ENCODE measurements at places on chromosomes 3 and 15.

DNA sequence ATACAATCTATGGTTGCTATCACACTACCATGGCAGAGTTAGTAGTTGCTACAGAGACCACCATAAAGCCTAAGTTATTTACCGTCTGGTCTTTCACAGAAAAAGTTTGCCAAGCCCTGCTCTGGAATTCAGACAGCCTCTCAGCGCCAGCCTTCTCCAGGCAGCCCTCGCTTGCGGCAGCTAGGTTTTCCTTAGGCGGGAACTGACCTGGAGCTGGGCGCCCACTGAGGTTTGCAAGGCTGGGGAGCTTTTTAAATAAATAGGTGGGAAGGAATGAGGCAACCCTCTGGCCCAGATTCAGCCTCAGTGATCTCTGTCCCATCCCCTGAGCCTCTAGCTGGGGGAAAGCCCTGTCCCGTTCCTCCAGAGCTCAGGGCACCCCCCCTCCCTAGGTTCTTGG is 1.2 kb downstream of the CTSH start:
- DNase-seq: no peak

- DNase-seq: no peak
These were observed 255.0 kb upstream of the ROPN1 start for GRCh38 chr3:124246949-124247348.

GRCh38 chr15:91021516-91022074 is 799 bp downstream of the VPS33B start:
- DNase-seq: no peak

GRCh38 chr15:47726399-47726823 is 9.1 kb downstream of the SEMA6D start:
- DNase-seq: no peak

- DNase-seq: no peak
These were observed 254.3 kb downstream of the TLE3 start for GRCh38 chr15:69843276-69843899.

DNA sequence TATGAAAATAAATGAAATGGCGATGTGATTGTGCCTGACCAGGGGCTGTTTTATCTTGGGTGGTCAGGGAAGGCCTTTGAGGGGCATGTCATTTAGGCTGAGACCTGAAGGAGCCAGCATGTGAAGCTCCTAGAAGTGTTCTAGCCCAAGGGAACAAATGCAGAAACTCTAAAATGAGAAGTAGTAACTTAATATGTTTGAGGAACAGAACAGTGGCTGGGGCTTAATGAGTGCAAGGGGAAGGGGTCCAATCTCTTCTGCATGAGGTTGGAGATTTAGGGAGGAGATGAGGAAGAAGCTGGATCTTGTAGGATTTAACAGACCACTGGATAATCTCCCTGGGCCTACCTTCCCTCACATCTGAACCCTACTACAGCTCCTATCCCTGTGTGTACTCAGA is 110.5 kb downstream of the AKAP13 start:
- no peak for DNase-seq

DNA sequence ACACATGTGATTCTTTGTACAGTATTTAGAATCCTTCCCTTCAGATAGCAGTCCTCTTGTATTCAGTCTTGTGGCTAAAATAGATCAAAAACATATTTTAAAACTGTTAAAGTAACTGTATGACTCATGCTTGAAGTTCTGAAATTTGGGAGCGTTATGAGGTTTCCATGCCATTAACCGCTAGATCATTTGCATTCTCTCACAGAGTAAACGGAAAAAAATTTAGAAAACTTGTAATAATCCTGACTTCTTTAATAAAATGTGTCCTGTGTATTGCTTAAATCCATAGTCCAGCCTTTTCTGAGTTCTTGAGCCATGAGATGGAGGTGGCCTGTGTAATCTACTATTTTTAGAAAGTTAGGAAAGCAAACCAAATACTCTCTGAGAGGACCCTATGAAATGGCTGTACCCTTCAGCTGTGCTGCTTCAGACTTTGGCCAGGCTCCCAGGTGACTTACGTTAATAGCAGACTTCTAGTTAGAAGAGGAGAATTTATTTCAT is 33.8 kb downstream of the MBNL1 start:
- DNase-seq: no peak

GRCh38 chr3:185830018-185830797 is 5.4 kb upstream of the IGF2BP2 start:
- DNase-seq: no peak

GRCh38 chr15:84826369-84826823 is 9.2 kb downstream of the ALPK3 start:
- DNase-seq: no peak

DNA sequence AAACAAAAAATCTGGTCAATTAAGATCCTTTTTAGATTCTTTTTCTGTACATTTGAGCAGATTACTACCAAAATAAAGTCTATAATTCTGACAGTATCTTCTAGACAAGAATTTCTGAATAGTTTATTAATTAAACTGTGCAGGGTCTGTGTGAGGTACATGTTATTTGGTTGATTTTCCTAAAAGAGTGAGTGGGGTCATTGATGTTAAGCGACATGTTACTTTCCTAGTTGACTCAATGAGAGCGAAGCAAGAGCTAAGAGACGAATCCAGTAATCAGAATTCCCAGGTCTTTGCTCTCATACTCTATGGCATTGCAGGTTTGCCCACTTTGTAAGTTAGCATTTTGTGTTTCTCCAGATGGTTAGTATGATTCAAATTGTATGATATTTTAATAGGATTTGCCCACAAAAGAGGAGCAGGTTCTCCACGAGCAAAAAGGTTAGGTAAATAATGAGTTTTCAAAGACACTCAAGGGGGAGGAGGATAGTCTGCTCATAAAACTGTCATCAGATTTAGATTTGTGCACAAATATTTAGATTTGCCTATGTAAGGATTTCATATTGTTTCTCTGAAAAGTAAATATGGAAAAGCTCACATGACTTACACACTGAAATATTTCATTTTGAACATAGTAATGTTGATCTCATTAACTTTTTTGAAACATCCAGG is 217.2 kb upstream of the CGNL1 start:
- no peak for DNase-seq

DNA sequence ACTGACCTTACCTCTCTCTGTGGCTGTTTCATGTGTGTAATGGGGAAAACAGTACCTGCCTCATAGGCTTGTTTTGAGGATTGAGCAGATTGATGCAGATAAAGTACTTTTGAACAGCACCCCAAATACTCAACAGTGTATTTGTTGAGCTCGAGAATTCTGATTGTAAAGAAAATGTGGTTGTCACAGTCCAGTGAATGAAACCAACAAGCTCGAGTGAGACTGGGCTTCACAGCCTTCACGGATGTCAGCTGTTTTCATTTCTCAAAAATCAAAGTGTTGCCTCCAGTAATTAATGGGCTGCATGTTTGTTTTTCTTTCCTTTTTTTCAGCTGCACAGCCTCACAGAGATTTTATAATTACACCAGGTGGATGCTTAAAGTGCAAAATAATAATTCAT is 43.7 kb downstream of the PARP15 start:
- DNase-seq: no peak

GRCh38 chr15:90914305-90915080 is 11.4 kb downstream of the MAN2A2 start:
- DNase-seq: no peak

DNA sequence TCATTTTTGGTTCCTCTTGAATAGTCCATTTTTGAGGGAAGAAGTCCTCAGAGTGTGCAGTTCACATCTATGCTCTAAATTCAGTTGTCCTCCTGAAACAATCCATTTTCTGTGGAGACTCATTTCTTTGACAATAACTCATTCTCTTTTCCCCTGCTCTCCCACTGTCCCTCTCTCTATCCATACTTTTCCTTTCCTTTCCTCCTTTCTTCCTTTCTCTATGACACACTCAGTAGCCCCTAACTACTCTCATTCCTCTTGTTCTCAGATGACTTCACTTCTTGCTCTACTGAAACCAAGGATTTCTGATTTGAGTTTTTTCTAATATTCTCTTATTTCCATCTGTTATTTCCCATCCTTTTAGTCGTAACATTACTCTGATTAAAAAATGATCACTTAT is 16.7 kb upstream of the MEIS2 start:
- no peak for DNase-seq

All from activated T-helper 1 cell treated with Interleukin-2 at 50 U/mL for 16 hours (primary cell).